ENCODE measurements at places on chromosomes 6 and 20.

GRCh38 chr6:146410851-146411595, 132.6 kb upstream of the RAB32 start:
- DNase-seq = no peak

DNA sequence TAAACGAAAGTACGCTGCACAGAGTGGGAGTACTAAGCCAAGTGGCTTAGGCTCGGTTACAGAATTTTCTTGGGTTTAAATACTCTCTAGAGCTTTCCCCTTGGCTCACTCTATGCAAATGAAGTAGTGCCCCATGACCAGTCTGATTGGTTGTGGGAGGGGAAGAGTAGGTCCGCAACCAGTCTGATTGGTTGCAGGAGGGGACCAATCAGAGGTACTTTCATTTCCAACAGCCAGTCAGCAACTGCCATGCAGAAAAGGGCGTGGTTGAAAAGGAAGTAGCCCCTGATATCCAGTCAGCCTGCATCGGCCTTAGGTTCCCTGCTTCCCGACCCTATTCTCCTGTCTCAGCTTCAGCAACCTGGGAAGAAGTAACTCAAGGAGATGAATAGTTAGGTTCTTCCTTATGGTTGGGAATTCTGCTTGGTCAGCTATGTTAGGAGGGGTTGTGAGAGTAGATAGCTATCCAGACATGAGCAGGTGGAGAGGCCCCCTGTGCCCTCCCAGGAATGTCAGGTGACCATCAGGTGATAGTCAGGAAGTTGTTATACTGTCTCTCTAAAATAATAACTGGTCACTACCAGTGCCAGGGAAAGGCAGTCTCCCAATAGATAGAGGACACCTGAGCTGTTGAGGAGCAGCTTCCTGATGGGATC, 57.4 kb downstream of the FARS2 start:
- no peak for DNase-seq

GRCh38 chr6:49732781-49733180, 11.4 kb downstream of the CRISP3 start:
- no peak for DNase-seq

- no peak for DNase-seq
Measured at GRCh38 chr6:13761361-13762036, 49.9 kb upstream of the RANBP9 start.

DNA sequence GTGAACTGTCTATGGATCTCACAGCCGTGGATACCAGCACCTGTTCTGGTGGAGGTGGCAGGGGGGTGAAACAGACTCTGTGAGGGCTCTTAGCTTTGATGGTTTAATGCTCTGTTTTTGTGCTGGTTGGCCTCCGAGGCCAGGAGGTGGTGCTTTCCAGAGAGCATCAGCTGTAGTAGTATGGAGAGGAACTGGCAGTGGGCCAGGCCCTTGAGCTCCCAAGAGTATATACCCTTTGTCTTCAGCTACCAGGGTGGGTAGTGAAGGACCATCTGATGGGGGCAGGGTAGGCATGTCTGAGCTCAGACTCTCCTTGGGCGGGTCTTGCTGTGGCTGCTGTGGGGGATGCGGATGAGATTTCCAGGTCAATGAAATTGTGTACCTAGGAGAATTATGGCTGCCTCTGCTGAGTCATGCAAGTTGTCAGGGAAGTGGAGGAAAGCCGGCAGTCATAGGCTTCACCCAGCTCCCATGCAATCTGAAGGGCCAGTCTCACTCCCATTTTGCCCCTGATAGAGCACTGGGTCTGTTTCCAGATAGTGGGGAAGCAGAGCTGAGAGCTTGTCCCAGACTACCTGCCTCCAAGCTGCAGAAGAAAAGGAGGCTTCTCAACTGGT, 102.7 kb upstream of the AHI1 start:
- peak; percentile 3 for DNase-seq

DNA sequence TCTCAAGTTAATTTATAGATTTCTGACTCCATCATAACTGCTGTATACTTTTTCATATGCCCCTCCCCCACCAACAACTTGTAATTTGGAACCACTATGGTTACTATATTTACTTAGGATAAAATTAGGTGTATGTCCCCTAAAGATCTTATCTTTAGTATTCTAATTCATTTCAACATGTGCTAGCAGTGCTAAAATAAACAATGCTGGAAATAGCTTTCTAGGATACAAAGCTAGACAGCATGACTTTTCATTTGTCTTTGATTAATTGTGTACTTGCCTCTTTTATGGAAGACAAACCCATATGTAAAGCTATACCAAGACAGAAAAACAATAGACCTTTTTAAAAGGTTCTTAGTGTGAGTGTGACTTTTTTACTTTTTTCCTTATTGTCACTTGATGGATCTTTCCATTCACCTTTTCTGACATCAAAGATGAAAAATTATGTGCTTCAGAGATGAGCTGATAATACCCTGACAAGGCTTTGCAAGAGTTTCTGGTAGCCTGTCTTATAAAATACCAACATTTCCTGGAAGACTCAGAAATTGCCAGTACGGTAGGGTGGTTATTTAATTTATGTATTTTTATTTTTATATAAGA, 31.2 kb upstream of the POPDC3 start:
- no peak for DNase-seq

- no peak for DNase-seq
Measured at GRCh38 chr6:156980515-156980914, 203.3 kb downstream of the ARID1B start.

GRCh38 chr6:118606858-118607257, 44.5 kb downstream of the CEP85L start:
- DNase-seq = no peak

GRCh38 chr6:128024969-128025368, 124.1 kb upstream of the THEMIS start:
- DNase-seq = no peak
